ENCODE measurements at places on chromosomes 6 and 20.

GRCh38 chr6:7446619-7447325 lies 57.2 kb downstream of the RIOK1 start:
- no peak for DNase-seq

DNA sequence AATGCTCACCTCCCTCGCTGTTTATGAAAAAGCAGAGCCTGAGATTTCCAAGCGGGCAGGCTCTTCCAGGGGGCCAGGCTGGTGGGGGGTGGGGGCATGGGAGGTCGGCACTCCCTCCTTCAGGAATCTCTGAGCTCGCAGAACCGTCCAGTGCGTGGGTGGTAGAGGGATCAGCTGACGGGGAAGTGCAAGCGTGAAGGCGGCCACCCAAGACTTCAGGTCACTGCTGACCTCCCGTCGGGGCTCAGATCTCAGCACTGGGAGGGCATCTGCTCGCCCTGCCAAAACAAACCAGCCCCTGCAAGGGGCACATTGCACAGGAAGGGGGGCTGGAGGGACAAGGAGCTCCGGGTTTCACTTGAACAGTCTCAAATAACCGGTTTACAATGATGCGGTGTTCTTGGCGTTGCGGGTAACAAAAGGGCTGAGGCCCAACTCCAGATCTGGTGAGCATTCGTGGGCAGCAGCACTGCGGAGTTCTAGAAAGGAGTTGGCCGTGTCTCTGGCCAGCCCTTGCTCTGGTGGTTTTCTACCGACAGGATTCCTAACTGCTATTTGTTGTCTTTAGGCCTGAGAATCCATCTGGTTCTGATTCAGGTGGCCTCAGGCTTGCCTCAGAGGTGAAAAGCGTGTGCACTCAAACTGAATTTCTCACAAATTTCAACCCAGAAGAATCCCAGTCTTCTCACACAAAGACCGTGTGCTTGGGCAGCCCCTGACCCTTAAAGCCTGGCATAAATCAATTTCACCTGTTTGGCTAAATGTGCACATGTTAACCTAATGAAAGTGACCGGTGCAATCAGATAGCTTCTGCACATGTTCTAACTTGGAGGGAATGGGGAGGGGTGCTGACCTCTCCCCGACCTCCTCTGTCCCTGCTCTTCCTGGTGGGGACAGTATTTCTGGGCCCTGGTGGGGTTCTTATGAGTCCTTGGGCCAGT lies 191.6 kb downstream of the MYLK4 start:
- DNase-seq, result no peak

DNA sequence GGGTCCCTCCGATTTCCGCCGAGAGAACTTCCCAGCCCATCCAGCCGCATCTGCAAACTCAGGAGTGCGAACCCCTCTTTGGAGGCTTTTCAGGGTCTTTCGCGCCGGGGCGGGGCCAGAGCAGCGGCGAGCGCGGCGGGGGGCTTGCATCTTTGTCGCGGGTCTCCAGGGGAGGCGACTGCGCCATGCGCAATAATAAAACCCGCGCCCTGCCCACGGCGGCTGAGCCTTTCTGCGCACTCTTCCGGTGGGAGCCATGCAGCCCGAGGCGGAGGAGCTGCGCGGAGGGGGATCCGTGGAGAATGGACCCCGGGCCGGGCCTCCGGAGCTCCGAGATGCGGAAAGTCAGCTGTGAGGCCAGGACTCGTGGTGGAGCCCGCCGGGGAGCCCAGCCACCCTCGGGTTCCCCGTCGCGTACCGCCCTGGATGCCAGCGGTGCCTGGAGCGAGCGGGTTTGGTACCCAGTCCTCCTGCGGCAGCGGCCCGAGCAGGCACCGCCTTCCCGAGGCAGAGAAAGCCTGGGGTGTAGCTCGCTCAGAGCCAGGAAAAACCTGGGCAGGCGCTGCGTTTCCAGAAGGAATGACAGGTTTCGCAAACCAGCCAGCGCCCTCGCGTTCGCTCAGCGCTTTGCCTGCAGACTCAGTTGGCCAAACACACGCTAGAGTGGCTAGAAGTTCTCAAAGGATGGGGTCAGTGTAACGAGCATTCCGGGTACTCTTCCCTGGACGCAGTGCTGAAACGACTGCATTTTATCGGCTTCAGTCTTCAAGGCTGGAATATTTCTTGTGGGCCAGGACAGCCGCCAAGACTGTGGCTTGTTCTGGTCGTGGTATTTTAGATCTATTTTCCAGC lies 1.2 kb downstream of the AKAP12 start:
- DNase-seq, result no peak

- no peak for DNase-seq
Measured at GRCh38 chr20:30168025-30168799, 1089.3 kb upstream of the DEFB115 start.
